Muscle of leg (tissue), 16 donors: ENCODE measurements at places on chromosomes 12 and 14.

GRCh38 chr12:24222968-24223367 lies 273.5 kb upstream of the SOX5 start:
- DNase-seq = no peak

GRCh38 chr14:74195623-74196022 lies 43.6 kb upstream of the VSX2 start:
- no peak for DNase-seq

DNA sequence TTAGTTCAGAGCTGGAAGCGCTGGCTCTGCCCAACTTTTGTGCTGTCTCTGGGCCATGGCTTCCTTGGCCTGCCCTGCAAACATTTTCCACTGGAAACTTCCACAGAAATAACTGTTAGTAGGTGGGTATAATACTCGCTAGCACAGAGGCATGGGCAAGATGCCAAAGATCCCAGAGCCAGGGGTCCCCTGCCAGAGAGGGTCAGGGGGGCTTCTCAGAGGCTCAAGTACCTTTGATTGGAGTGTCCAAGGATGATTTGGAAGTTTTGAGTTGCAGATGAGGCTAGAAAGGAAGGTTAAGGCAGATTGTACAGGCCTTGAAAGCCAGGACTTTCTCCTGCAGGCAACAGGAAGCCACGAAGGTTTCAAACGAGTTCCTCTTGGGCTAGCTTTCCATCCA lies 187.6 kb downstream of the DICER1 start:
- DNase-seq = no peak

- DNase-seq = peak; percentile 28
Measured at GRCh38 chr12:63103494-63104131, 47.4 kb downstream of the AVPR1A start.

DNA sequence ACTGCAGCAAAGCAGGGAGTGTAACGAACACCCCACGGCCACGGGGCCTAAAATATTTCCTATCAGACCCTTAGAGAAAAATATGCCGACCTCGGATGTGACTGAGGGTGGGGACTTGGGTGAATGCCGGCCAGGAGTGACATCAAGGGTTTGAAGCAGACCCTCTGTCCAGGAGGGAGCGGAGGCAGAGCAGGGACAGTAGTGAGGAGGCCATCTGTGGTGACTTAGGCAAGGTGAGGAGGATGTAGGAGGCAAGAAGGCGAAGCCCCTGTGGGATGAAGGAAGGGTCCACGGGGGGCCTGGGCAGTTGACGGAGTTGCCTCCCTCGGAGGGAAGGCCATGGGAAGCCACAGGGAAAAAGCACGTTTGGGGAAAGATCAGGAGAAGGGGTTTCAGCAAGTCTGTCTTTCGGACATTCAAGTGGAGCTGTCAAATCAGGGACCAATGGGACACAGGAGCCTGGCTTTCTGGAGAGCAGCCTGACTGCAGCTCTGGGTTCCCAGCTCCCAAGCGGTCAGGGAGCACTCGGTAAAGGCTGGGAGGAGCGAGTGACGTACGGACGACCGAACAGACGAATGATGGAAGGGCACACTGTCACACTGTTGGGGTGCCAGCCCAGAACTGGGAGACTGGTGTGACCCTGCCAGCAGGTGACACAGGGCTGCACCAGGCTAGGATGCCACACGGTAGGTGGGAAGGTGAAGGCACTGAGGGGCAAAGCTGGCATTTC lies 74.3 kb downstream of the MOK start:
- no peak for DNase-seq

DNA sequence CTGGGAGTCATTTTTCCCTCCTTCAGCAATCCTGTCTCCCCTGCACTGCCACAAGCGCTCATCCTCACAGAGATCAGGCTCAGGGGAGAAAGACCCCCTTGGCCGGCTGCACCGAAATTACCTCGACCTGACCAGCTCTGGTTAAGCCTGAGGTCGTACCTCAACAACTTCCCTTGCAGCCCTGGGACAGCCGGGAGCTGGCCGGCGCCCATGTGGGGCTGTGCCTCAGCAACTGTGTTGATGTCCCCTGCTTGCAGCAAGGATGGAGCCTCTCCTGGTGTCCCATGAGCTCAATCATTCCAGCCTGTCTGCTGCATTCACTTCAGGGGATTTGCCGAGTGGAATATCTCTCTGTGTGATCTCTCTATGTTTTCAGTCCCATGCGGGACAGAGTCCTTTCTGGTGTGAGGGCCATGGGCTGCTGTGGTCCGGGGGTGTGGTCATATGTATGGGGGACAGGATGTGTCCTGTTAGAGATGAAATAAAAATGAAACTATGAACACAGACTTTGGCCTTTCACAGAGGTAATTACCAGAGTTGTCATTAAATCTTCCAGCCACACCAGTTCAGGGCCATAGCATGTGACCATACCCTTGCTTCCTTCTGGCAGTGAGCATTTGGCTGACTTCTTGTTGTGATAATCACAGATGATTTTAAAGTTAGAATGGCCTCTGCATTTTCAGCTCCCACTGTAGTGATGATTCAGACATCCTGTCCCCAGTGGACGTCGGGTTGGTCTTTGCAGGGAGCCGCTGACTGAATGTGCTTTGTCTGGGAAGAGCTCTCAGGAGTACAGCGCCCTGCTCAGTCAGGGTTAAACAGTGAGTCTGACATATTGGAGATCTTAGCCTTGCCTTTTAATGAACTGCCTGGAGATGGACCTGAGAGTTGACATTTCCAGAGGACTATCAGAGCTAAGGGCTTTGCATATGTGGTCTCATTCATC lies 405.9 kb downstream of the AACS start:
- DNase-seq = no peak

GRCh38 chr12:24231298-24231697 lies 281.8 kb upstream of the SOX5 start:
- DNase-seq = no peak

- no peak for DNase-seq
Measured at GRCh38 chr12:128075332-128075731, 191.6 kb upstream of the TMEM132C start.

DNA sequence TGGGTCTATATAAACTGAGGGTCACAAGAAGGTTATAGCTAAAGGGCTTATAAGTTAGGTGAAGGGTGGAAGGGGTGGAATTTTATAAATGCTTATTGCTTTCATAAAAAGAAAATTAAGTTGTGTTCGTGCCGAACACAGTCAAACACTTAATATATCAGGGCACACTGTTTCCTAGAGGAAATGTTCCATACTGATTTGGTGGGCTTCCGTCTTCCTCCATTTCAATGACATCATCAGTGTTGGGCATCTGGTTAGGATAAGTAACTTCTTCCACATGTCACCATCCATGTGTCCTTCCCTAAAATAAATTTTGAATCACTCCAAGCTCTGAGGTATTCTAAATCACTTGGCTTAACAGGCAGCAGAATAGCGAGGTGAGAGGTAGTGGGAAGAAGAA lies 466.4 kb downstream of the MED13L start:
- peak; percentile 20 for DNase-seq

GRCh38 chr12:53402871-53403270 lies 20.8 kb upstream of the AMHR2 start:
- DNase-seq = no peak

- DNase-seq = no peak
Measured at GRCh38 chr12:111469401-111469800, 63.7 kb downstream of the SH2B3 start.

DNA sequence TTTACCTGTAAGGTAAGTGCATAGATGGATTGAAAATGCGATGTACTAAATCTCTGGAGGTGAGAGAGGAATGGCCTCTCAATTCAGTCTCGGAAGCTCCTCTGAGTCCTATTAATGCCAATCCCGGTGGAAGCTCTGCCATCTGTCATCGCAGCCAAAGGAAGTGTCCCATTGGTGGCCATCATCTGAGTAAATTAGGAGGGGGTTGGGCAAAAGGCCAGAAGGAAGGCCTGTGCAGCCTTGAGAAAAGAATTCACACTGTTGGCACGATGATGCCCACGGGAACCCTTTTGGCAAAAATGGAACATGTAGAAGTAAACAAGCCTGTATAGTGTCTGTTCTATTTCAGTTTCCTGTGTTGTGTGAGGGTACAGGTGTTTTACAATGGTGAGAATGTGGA lies 494.8 kb downstream of the NELL2 start:
- no peak for DNase-seq

DNA sequence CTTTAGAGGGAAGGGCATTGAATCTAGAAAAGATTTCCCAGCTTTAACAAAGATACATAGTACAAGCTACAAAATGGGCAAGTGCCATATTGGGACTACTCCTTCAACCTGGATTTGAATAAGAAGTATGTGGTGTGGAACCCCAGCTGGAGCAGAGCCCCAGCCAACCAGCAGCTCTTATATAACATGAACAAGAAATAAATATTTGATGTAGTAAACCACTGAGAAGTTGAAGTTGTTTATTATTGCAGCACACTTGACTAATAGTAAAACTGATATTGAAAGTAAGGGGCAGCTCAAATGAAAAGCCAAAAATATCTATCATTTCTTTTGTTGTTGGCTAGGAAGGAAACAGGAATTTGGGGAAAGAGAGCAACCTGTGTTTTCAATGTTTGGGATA lies 701.8 kb downstream of the TMTC2 start:
- DNase-seq = no peak

- DNase-seq = no peak
Measured at GRCh38 chr14:71410578-71411284, 503.5 kb downstream of the PCNX1 start.

DNA sequence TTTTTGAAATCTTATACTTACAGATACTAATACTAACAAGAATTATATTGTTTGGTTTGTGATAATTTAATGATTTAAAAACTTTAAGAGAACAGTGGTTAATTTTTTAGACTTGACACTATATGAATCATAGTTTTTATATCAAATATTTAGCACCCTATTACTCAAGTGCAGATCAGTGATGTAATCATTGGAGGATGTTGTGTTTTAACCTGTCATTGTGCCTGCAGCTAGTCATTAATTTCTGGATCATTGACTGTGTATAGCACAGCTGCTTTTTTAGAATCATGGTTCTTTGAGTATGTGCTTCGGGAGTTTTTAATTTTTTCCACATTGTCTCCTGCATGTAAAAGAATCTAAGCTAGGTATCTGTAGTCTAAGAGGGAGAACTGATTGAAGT lies 17.3 kb downstream of the ARID4A start:
- no peak for DNase-seq

DNA sequence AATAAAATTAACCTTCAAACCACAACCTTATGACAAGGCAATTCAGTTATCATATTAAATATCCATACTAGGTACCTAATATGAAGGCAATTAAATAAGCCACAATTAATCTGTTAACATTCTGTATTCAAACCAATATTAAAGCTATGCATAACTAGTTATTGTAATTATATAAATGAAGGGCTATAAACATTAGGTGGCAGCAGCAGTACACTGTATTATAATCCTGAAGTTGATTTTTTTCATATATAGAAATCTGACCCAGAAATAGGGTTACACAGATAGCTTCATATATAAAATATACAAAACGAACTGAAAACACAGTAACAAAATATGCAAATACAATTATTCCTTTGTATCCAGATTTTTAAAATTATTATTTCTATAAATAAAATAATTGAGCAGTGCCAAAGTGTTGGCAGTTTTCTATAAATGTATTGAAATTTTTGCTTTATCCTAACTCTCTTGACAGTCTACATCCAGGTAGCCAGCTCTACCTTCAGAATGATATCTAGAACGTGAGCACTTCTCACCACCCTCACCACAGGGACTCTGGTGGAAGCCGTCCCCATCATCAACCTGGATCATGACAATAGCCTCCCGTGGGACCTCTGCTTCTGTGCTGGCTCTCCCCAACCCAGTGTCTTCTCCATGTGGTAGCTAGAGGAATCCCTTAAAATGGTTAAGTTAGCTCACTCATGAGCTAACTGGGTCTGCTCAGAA lies 136.2 kb downstream of the MED13L start:
- DNase-seq = no peak

- peak; percentile 77 for DNase-seq
Measured at GRCh38 chr14:92397150-92397952, 74.4 kb downstream of the SLC24A4 start.

DNA sequence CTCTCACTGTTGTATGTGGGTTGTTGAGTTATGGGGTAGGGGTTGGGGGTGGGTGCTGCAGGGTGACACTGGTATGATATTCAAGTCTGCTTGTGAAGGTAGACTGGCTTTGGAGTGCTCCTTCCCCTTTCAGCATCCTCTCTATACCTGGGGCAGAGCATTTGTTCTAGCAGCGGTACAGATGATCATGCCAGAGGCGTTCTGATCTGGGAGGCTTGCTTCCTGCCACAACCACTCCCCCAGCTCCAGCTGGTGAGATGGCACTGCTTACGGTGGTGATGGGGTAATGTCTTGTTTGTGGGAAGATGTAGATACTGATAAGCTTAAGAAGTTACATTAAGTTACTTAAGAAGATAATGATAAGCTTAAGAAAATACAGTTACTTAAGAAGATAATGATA lies 131.8 kb downstream of the ERC1 start:
- no peak for DNase-seq

DNA sequence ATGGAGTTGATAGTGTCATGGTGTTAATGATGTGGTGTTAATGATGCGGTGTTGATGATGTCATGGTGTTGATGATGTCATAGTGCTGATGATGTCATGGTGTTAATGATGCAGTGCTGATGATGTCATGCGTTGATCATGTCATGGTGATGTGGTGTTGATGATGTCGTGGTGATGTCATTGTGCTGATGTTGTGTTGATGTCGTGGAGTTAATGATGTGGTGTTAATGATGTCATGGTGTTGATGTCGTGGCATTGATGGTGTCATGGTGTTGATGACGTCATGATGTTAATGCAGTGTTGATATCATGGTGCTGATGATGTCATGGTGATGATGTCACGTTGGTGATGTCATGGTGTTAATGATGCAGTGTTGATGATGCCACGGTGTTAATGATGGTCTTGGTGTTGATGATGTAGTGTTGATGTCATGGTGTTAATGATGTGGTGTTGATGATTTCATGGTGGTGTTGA lies 49.1 kb upstream of the RIMBP2 start:
- DNase-seq = no peak

DNA sequence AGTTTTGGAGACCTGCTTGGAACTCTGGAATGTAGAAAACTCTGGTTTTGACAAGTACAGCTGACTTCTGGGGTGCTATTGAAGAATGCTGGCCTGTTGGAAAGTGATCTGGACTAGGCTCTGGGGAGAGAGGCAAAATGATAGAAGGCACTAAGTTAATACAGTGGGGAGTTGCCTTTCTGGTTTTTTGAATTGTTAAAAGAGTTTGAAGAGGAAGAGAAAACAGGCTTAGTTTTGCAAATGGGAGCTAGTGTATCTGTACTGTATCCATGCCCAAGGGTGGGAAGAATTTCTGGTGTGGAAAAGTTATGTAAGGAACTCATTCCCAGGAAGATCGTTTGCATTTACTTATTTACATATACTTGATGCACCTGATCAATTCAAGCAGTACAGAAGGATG lies 43.8 kb downstream of the C12orf75 start:
- no peak for DNase-seq

DNA sequence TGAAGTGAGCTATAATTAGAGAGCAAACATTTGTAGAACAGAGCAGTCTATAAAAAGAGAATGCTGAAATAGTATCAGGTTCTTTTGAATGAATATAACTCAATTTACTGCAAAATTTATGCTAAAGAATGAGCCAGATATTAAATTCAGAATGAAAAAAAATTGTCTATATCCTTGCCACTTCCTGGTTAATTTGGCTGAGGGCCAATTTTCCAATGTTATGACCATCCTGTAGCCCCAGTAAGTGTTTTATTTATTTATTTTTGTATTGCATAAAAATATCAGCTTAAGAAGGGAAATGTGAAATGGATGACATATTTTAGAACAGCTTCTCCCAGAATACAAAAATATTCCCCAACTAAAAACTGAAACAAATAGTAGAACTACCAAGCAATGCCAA lies 263.4 kb downstream of the SOX5 start:
- DNase-seq = no peak
